ENCODE measurements at places on chromosomes 16 and 17. TPM values are rescaled to one million over a fixed set of nuclear protein-coding genes. Genes with fewer than 3 reads are reported as not detected.
A peak's percentile ranks its signal among the peaks of the same experiment; 100 is the strongest.

DNA sequence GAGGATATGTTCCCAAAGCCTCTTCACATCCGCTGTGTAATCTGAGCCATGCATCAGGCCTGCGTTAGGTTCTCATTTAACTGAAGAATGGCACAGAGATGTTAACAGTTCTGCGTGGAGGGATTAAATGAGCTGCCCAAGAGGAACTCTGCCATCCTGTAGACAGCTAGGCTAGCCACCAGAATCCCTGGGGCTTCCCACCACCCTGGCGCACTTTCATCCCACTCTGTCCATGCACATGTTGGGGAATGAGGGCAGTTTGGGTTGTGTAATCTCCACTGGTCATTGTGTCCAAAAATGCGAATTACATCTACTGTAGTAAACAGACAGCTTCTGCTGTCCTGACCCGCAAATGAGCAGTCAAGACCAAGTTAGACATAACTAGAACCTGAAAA, 1.0 kb upstream of the GLG1 start:
- no peak for DNase-seq
- peaks cover 24% of the 10 kb centered on the region for H3K4me1 ChIP-seq
- no peak overlapping the region for H3K27ac ChIP-seq
- no peaks in the 10 kb centered on the region for H3K36me3 ChIP-seq

DNA sequence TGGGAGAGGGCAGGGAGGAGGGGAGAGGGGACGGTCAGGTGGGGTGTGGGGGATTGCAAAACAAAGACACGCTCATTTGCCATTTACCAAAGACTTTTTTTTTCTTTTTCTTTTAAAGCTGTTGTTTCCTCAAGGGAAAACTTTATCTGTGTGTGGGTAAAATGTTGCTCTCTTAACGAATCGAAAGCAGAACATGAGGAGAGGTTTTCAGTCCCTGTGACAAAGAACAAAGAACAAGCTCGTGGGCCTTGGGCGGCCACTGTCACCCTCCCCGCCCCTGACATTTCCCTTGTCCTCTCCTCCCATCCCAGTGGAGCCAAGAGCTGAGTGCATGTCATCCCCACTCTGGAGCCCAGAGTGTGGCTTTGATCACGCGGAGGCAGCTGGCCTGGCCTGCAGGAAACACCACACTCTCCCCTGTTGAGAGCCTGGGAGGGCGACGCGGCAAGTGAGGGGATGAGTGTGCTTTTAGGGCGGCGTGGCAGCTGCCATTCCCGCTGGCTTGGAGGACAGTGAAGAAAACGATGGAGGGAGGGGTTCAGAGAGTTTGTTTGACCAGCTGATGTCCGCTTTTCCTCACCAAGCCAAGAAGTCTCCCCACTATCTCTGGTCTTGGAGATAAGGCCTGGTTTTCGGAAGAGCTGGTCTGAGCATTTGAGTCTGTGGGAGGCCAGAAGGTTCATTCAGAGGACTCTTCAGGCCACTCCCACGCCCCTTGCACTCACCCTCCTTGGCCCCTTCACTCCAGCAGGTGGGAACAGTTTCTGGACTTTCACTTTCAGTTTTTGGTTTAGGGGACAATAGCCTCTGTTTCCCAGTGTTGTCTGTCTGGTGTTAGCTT, 11.4 kb downstream of the CCR7 start:
- H3K4me1 ChIP-seq = peaks cover 17% of the 10 kb centered on the region
- peak overlapping the region; percentile 67 for H3K4me3 ChIP-seq
- H3K27me3 ChIP-seq = no peaks in the 10 kb centered on the region
- no peaks in the 10 kb centered on the region for H3K36me3 ChIP-seq
- H3K27ac ChIP-seq = no peak overlapping the region
- no peak for DNase-seq

The DOC2A gene
- polyA plus RNA-seq = 0.66 TPM

The ZNF385C gene
- not detected for polyA plus RNA-seq

The LGALS3BP gene
- polyA plus RNA-seq = 11.7 TPM
